ENCODE measurements at places on chromosomes 6 and 20.

GRCh38 chr20:43904827-43905177 lies 9.8 kb upstream of the TOX2 start:
- DNase-seq, result no peak

DNA sequence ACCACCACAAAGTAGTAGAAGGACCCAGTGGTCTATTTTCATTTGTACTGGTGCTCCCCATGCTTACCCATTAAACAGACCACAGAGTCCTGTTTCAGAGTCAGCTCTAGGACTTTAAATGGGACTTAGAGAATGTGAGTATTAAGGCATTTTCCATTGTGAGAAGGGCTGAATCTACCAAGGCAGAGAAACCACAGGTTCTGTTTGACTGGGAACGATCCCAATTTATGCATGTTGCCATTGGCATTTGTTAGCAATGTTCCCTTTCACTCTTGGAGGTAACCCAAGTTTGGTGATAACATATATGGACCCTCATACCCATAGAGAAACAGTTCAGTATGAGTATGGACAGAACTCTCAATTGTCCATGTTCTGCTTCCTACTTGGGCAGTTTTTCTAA lies 672.8 kb downstream of the KIF16B start:
- DNase-seq, result no peak

GRCh38 chr6:43052842-43053544 lies 658 bp downstream of the CUL7 start:
- peak; percentile 57 for DNase-seq

- no peak for DNase-seq
These were observed 31.2 kb upstream of the HBS1L start for GRCh38 chr6:135085700-135086413.

GRCh38 chr6:68778356-68779020 lies 143.4 kb downstream of the ADGRB3 start:
- peak; percentile 86 for DNase-seq

DNA sequence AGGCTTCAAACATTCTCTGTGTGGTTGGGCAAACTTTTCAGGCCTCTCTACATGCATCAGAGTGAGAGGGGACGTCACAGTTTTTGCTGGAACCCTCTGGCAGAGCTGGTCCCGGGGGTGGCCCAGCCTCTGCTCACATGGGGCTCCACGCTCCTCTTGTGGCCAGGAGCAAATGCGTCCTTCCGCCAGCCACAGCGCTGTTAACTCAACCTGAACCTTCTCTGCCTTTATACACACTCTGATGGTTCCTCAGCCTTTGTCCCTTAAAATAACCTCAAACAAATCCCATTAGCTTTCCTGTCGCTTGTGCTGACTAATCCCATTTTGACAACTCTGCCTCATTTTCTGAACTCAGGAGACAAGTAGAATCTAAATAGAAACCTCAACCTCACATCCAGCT lies 39.4 kb upstream of the TGM6 start:
- no peak for DNase-seq

GRCh38 chr6:56511591-56511990 lies 131.1 kb downstream of the DST start:
- no peak for DNase-seq

DNA sequence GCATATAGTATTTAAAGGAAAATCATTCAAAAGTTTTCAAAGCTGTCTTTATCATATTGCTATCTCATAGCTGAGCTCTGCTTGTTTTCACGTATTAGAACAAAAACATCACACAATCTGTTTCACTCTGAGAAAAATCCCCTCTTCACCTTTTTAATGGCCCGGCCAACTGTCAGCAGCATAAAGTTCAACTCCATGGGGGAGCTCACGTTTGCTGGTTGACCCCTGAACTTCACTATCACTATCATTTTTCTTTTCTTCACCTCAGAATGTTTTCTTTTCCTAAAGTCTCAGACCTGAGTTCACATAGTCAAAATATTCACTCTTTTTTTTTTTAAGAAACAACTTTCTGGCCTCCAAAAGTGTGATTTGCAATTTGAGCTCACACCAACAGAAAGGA lies 374.4 kb upstream of the MARCKS start:
- DNase-seq, result no peak

DNA sequence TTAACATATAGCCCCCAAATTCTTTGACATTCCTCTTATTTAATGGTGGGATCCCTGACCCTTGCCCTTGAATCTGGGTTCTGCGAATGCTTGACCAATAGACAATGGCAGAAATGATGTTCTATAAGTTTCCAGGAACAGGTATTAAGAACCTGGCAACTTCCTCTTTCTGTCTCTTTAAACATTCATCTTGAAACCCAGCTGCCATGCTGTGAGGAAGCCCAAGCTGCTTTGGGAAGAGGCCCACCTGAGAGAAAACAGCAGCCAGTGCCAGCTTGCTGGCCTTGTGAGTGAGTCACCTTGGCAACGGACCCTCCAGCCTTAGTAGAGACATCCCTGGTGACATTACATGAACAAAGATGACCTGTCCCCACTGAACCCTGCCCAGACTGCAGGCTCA lies 45.2 kb upstream of the RALY start:
- DNase-seq, result no peak

Data from umbilical cord (tissue), 2 donors.